ENCODE measurements at places on chromosomes 4 and X. TPM values are rescaled to one million over a fixed set of nuclear protein-coding genes. Genes with fewer than 3 reads are reported as not detected.

Gene GAGE12E
- total RNA-seq: not detected

Gene HMX1
- total RNA-seq: not detected

GRCh38 chrX:135931644-135932487, 38.4 kb downstream of the SAGE1 start:
- no peak for DNase-seq

- DNase-seq: peak; percentile 100
Observed at GRCh38 chr4:1309261-1310010, 19.7 kb downstream of the MAEA start.

DNA sequence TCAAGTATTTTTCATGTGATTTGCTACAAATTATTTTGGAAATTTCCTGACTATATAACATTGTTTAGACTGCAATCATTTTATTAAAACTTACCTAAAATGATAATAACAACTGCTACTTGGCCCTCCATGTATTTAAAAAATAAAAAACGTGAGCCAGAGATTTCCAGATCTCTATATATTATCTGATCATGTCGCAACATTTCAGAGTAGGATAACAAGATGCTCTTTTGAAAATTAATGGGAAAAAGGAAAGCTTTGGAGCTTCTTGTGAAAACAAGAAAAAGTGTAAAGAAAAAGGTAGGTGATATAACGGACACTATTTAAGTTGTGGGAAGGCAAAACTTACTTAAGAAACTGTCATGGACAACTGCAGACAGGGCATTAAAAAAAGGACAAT, 14.9 kb upstream of the MAB21L2 start:
- DNase-seq: no peak

GRCh38 chr4:112889619-112890527, 159.6 kb upstream of the ANK2 start:
- no peak for DNase-seq

- no peak for DNase-seq
Observed at GRCh38 chr4:21447301-21448054, 501.1 kb downstream of the KCNIP4 start.

Gene CSN1S1
- not detected for total RNA-seq

DNA sequence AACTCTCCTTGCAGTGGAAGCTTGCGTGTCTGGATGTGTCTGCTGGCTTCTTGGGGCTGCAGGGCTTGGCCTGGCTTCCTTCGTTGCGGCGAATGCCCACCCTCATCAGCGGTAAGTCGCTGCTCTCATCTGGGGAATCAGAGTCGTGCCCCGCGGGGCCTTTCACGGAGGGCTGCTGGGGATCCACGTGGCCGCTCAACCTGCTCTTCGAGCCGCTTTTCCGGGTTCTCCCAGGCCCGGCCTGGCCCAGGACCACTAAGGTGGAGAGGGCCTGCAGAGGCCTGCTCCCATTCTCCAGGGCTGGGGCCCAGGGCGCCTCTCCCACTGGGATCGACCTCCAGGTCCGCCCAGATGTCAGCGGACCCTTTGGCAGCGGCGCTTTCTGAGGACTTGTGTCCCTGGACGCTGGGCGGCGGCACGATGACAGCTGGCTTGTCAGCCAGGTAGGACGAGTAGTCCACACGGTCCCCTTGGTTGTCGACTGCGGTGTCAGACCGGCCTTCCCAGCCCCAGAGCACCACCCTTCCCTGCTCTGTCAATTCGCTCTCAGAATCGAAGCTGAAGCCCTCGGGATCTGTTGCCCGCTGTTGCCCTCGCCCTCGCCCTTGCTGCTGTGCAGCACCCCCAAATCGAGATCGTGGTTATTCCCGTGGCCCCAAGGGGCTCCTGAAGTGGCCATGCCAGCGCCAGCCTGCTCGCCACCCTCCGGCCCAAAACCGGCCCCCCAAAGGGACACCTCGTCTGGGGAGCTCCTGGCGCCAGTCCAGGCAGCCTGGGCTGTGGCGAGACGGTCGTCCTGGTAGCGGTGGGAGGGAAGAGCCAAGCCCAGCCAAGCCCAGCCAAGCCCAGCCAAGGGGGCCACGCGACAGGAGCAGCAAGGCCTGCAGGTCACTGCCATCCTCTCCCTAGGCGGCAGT, 37.8 kb upstream of the NHSL2 start:
- DNase-seq: peak; percentile 23

GRCh38 chr4:83581411-83582288, 45.7 kb downstream of the GPAT3 start:
- DNase-seq: no peak

DNA sequence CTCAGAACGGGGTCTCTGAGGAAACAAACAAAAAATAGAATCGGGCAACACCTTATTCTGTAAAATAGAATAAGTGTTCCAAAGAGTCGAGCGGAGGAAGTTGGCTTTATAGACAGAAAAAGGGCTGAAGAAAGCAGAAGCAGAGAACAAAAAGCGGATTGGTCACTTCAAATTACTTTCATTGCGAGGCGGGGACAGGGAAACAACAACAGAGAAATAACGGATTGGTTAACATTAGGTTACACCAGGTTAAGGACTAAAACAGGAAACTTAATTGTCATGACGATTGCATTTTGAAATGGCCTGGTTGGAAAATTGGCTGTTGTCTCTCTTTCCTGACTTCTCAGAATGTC, 433 bp upstream of the COQ2 start:
- DNase-seq: no peak

Gene FGD1
- total RNA-seq: 9.1 TPM

Gene EREG
- total RNA-seq: 1.1 TPM

Gene PARM1
- total RNA-seq: under 0.01 TPM

- no peak for DNase-seq
Observed at GRCh38 chr4:90621080-90621479, 493.9 kb downstream of the CCSER1 start.

GRCh38 chrX:39725928-39726619, 371.7 kb downstream of the BCOR start:
- no peak for DNase-seq

Gene TAF7L
- 0.36 TPM for total RNA-seq

Gene GNRHR
- total RNA-seq: not detected

DNA sequence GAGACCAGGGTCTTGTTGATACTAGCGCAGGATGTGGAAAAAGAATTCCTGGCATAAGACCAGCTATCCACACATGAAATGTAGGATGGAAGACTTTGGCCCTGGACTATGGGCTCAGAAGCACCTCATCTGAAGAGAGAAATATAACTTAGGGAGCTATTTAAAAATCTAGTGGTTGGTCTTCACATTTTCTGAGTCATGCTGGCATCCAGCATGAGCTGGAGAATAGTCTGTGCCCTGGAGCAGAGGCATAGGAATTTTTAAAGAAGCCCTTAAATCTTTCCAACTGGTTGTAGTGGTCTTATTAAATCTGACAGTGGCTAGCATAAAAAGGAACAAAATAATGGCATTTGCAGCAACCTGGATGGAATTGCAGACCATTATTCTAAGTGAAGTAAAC, 86.3 kb downstream of the SMARCA5 start:
- no peak for DNase-seq

Gene BEND4
- total RNA-seq: not detected

Gene OTUD4
- 22.8 TPM for total RNA-seq

Gene BEX4
- total RNA-seq: 13.0 TPM
